Stimulated activated CD4-positive, alpha-beta T cell treated with anti-CD3 and anti-CD28 coated beads, Interleukin-1b, Interleukin-23, amount 100 ng/mL, for 24 hours (primary cell): ENCODE measurements at places on chromosomes 5 and 9.

DNA sequence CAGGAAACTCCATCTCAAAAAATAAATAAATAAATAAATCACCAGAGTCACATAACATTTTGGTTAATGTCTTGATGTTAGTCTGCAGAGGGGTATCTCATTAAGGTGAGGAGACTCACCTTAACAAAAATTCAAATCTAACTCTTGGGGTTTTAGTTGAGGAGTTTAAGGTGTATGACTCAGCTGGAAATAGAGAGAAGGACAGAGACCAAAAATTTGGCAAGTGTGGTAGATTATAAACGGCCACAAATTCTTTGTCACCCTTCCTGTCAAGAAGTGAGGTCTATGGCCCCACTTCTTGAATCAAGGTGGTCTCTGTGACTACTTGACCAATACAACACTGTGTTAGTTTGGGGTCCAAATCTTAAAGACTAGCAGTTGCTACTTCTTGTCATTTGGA, 60.8 kb downstream of the TTC39B start:
- DNase-seq = no peak

DNA sequence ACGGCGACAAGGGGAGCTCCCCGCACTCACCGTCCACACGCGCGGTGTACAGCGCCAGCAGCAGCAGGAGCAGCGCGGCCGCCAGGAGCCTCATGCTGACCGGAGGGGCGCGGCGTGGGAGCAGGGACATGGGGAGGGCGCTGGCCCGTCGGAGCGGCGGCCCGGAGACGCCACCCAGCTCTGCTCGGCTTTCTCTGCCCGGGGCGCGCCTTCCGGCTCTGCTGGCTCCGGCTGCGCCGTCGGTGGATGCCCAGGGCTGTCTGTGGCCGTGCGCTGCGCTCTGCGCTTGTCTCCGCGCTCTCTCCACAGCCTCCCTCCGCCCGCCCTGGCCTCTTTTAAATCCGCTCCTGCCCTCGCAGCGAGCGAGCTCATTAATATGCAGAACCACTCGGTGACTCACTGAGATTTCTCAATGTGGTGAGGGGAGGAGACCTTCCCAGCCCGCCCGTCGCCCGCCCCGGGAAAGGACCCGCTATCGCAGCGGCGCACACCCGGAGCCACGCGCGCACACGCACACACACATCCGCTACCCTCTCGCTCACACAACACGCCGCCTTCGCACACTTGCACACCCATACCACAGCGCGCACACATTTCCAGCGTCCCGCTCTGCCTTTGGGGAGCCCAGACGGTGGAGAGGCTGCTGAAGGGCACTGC, at the start of gene CXCL14:
TSS of gene CXCL14 (minus strand) at position 307 of the 657 bp plus-strand sequence. CDS start at position 94, 213 bp downstream.
- no peak for DNase-seq

DNA sequence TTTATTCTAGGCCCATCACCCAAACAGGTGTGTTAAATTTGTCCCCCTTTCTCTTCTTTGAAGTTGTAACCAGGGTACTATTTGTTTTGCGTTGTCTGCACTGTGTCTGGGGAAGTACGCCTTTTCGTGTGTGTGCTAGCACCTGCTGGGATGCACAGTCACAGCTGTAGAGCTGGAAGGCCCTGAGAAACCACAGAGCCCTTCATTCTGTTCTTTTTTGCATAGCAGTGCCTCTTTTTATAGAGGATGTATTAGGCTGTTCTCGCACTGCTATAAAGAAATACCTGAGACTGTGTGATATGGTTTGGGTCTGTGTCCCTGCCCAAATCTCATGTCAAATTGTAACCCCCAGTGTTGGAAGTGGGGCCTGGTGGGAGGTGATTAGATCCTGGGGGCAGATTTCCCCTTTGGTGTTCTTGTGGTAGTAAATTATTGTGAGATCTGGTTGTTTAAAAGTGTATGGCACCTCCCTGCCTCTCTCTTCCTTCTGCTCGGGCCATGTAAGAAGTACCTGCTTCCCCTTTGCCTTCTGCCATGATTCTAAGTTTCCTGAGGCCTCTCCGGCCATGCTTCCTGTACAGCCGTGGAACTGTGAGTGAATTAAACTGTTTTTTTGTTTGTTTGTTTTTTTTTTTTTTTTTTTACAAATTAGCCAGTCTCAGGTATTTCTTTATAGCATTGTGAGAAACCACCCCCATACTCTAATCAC, 14.0 kb downstream of the SEC61B start:
- no peak for DNase-seq

DNA sequence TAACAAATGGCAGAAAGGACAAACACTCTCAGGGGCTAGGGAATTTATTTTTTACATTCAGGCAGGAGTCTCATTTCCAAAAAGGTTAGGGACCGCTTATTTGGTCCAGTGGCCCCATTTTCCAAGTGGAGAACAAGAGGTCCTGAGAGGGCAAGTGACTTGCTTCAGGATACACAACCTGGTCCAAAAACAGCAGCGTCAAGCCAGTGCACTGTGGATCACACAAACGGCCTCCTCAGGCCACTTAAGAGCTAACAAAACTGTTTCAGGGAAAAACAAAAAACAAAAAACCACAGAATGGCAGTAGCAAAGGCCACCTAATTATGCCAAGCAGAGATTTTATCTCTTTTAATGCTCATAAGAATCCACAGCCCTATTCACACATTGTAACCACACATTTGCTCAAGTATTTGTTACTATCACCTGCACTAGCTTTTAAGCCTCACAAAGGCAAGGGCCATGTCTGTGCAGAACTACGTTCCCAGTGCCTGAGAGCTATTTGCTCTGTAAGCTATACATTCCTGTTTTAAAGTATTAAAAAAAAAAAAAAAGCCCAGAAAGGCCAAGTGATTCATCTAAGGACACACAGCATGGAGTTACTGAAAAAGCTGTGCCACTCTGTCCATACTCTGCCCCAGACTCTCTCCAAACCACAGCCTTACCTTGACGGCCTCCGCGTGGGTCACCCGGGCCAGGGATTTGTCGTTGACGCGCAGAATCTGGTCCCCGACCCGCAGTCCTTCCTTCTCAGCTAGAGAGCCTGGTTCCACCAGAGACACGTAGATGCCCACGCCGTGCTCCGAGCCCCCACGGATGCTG, 1.5 kb downstream of the WHRN start:
- DNase-seq = no peak

DNA sequence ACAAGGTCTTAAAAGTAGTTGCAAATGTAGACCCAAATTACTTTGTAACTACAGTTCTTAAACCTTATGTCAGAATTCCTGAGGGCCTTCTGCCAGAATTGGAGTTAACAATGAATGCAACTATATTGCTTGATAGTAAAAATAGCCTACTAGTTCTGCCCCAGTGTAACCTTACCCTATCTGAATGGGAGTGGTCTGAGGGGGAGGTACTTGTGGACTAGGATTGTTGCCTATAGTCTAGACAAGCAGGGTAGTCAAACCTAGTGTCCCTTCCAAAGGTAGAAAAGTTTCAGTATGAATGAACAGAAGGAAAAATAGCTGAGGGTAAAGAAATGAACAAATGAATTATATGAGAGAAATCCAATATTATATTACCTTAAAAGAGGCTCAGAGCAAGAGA, 242.2 kb downstream of the PJA2 start:
- no peak for DNase-seq

- no peak for DNase-seq
These were observed 31.4 kb upstream of the SPTLC1 start for GRCh38 chr9:92146610-92147009.

GRCh38 chr5:154199671-154200220, 9.2 kb downstream of the GALNT10 start:
- DNase-seq = no peak

DNA sequence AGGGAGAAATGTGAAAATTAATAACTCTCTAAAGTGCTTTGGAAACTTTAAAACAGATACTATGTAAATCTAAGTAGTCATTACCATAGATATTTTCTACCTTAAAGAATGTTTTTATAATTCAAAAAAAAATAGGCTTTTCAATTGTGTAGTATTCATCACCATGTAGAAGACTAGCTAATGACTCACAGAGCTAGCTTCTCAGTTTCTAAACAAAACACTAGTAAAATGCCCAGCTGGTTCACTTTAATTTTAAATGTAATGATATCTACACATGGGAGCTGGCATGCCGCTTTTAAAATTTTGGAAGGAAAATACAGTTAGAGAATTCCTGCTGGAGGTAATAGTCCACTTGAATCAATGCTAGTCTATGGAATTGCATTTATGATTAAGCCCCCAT, 509.8 kb downstream of the CSNK1G3 start:
- no peak for DNase-seq

DNA sequence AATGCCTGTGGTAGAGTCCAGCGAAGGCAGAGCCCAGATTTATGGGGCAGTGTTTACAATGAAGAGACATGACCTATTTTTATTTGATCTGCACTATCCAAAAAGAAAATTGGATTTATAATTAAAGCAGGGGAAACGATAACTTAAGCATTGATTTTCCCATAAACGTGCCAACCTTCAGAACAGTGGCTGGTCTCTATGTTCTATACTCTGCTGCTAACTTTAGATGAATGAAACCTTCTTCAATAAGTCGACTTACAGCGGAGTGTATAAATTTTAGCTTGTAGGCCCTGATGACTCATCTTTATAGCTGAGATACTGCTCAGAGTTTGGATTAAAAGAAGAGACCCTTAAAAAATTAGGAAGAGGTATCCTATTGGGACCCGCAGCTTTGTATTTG, 452.6 kb downstream of the TLR4 start:
- DNase-seq = no peak

DNA sequence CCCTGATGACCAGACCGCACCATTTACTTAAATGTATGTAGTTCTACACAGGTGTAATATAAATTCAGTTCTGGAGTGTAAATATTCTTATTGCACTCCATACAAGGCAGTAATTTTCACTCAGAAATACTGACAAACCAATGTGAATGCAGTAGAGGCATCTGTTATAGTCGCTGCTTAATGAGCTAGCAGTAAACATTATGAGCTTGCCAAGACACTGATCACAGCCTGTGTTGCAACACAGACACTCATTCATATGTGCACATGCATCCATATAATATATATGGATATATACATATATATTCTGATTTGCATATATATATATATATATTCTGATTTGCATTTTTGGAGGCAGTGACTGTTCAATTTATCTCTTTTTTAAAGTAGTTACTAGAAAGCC, 435.1 kb upstream of the ST8SIA4 start:
- no peak for DNase-seq

GRCh38 chr5:132439521-132440089, 51.0 kb downstream of the IRF1 start:
- DNase-seq = no peak

DNA sequence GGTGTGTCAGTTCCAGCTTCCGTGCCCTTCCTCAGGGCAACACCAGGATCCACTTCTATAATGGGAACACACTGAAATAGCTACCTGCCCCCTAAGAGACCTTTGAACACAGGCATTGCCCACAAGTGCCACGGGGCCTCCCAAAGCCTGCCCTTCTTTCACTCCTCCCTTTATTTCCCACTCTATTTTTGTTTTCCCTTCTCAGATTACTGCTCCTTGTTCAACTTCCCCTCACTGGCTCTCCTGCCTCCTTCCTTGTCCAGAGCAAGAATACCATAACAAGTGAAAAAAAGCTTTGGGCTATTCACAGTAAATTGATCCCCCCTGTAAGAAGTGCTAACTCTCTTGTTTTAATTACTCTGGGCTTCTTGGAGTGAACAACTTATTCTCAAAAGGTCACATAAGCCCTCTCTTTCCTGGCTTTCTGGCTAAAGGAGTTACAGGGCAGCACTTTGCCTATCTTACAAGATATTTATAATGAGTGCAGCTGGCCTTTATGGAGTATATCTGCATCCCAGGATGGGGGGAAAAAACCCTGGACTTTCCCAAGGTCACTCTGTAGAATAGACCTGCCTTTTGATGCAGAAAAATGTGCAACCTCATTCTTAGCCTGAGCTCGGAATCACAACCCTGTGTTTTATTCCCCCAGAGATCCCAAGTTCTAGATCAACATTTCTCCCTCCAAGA, 11.3 kb downstream of the CTXN3 start:
- no peak for DNase-seq

- DNase-seq = no peak
These were observed 11.4 kb downstream of the FOXE1 start for GRCh38 chr9:97864396-97864795.

DNA sequence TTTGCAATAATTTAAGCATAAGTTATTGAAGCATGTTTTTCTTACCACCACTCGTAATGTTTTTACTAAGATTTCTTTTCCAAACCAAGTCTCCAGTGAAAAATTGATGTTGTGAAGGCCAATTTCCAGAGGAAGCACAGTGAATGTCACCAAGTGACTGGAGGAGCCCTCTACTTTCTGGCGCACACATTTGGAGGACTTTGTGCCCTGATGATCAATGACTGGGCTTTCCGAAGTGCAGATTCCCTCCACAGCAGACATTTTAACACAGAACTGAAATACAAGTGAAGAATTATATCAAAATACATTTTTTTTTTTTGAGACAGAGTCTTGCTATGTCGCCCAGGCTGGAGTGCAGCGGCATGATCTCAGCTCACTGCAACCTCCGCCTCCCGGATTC, 52.6 kb downstream of the C5 start:
- no peak for DNase-seq

DNA sequence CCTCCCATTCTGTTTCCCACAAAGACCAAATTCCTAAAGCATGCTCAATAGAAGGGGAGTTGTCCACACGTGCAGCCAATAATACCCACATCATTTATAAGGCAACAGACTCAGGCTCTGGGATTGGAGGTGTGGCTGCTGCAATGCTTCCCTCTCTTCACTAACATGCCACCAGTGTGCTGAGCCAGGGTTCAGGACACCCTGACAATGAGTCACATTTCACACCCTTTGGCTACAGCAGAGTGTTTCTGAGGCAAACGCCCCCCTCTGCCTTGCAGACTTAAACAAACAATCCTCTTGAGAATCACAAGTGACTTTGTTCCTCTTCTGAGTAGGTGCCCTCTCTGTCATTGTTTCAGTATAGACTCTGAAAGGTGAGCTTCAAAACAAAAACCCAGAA, 189.3 kb upstream of the TLE4 start:
- no peak for DNase-seq

DNA sequence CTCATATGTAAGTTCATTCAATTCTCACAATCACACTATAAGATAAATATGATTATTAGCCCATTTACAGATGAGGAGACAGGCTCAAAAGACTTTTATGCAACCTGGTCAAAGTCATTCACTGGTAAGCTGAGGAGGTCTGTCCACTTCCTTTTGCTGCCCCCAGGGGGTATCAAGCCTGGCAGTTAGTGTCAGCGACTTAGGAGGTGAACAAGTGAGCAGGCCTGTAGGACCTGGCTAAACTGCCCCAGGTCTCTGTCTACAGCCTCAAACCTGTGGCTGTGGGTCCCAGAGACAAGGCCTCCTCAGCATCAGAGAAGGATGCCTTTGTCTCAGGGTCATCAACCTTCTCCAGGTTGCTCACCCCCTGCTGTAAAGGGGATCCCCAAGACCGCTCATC, 10.4 kb downstream of the TGFBI start:
- no peak for DNase-seq

DNA sequence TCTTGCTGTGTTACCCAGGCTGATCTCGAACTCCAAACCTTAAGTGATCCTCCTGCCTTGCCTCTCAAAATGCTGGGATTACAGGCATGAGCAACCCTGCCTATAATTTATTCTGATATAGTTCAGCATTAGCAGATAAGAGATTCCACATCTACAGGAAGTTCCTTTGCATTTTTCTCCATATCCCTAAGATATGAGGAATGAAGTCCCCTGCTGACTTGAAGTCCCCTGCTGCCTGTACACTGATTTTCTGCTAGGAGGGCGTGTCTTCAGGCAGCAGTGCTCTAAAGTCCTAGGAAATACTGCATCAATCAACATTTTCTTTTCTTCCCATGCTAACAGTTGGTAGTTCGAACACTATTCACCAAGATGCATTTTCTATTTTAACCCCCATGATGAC, 105.8 kb downstream of the ARHGAP26 start:
- DNase-seq = no peak
